ENCODE measurements at places on chromosomes 6 and 20.

- no peak for DNase-seq
These were observed 160.3 kb upstream of the CDYL start for GRCh38 chr6:4615891-4616290.

DNA sequence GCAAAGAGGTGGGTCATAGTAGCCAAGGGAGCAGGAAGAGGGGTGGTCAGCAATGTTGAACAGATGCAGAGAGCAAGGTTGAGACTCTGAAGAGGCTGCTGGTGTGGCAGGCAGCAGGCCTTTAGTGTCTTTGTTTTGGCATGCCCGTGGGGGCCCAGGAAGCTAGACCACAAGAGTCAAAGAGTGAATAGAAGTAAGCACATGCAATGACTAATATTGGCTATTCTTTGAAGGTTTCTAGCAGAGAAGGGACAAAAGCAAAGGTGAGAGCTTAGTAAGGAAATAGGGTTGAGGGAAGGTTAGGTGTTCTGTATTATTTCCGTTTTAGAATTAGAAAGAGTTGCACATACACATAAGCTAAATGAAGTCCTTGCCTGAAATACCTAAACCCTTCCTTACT lies 18.8 kb downstream of the TDRD6 start:
- DNase-seq = no peak

- DNase-seq = no peak
These were observed at the start of gene BTN1A1 for GRCh38 chr6:26500102-26500501. TSS of gene BTN1A1 (plus strand) at chr6:26500303. CDS start at chr6:26501287, 984 bp downstream.

DNA sequence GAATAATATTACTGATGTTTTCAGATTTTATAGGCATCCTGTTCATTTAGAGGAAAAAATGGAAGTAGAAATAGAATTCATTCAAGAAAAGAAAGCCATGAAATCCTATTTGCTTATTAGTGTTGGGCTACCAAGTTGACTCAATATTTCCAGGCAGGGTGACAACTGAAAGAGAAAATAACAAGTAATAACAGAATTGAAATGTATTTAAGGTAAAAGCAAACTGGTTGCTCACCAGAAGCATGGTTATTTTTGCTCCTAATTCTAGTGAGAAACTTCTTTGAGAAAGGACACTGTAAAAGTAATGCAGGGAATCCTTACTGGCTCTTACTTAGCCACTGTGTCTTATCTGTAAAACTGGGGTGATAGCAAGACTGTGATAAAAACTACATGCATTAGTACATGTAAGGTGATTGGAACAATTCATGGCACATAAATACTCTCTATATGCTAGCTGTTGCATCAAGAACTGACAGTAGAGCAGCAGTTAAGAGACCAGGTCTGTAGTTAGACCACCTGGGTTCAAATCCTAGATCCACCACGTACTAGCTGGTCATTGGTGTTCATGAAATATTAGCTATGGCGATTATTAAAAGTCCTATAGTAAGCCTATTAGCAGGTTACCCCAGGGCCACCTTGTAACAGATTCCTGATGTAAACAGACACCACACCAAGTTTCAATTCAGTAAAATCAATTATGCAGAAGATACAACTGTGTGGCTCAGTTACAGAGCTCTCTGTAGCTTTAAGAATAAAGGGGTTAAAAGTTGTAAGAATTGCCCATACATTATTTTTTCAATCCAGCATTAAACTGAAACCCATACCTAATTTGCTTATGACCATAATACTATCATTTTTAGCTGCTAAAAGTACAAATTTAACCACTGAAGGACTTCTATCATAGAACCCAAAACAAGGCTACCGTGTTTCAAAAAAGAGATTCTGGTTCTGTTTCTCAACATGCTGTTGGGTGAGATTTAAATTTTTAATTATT lies 159.2 kb upstream of the COL21A1 start:
- DNase-seq = no peak

GRCh38 chr20:57686931-57687652 lies 22.7 kb downstream of the PMEPA1 start:
- DNase-seq = no peak

GRCh38 chr6:114445846-114446245 lies 103.0 kb upstream of the HS3ST5 start:
- no peak for DNase-seq

Measured in adrenal gland (tissue), 19 donors.